ENCODE measurements at places on chromosomes 11 and 22. TPM values are rescaled to one million over a fixed set of nuclear protein-coding genes. Genes with fewer than 3 reads are reported as not detected.

Gene HBG1
- total RNA-seq = not detected

Gene PNPLA5
- not detected for total RNA-seq

Gene BDNF
- 0.39 TPM for total RNA-seq

Gene OR51B4
- total RNA-seq = not detected

Gene SSRP1
- 82.7 TPM for total RNA-seq

Gene JHY
- 0.39 TPM for total RNA-seq

Gene OR5P2
- total RNA-seq = not detected

Gene FGF19
- total RNA-seq = not detected

Gene ZNF215
- total RNA-seq = 5.7 TPM

Gene NR1H3
- total RNA-seq = 88.2 TPM

Gene OR51S1
- total RNA-seq = not detected

Gene APOA5
- not detected for total RNA-seq

Gene GRIA4
- not detected for total RNA-seq

Gene LRRC74B
- total RNA-seq = not detected

Gene MIOX
- not detected for total RNA-seq

Gene IRF7
- 5.1 TPM for total RNA-seq

Gene ELFN2
- 0.59 TPM for total RNA-seq

Gene CREB3L1
- 14.5 TPM for total RNA-seq

Gene THY1
- 8.2 TPM for total RNA-seq

Gene CSNK2A3
- 2.9 TPM for total RNA-seq

Gene DKK3
- 11.1 TPM for total RNA-seq

Gene BCO2
- 0.78 TPM for total RNA-seq

Gene HBG2
- not detected for total RNA-seq

Gene SLC17A6
- not detected for total RNA-seq
